IMR-90 (cell line): ENCODE measurements at places on chromosomes 6 and 20. TPM values are rescaled to one million over a fixed set of nuclear protein-coding genes. Genes with fewer than 3 reads are reported as not detected.

DNA sequence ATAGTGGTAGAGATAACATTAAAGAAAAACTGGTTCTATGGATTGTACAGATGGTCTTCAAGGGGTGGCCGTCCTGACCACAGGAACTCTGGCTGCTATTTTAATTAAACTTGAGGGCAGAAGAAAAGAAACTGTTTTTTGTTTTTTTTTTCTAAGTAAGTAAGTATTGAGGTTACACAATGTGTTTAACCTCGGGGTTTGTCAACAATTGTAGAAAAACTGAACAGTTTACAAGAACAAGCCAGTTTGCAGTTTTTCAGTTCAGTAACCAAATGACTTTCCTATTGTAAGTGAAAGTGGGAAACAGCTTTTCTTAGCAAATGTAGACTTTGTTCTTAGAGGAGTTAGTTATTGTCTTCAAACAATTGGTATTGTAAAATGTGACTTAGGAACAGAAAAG, 77.0 kb downstream of the PLCB1 start:
- no peak for DNase-seq

DNA sequence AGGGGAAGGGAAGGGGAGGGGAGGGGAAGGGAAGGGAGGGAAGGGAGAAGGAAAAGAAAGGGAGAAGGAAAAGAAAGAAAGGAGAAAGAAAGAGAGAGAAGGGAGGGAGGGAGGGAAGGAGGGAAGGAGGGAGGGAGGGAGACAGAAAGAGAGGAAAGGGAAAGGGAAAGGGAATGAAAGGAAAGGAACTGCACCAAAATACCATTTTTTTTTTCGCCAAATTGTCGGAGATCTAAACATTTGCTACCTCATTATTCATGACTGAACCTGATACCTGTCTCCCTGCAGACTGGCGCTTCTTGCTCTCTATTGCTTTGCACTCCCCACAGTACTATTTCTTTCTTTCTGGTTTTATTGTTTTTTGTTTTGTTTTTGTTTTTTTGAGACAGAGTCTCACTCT, 117.3 kb upstream of the LGSN start:
- DNase-seq, result no peak

C20orf202 gene
- total RNA-seq, result not detected in 2 replicates

- no peak for DNase-seq
Observed at GRCh38 chr6:139841794-139842215, 467.4 kb upstream of the CITED2 start.

DNA sequence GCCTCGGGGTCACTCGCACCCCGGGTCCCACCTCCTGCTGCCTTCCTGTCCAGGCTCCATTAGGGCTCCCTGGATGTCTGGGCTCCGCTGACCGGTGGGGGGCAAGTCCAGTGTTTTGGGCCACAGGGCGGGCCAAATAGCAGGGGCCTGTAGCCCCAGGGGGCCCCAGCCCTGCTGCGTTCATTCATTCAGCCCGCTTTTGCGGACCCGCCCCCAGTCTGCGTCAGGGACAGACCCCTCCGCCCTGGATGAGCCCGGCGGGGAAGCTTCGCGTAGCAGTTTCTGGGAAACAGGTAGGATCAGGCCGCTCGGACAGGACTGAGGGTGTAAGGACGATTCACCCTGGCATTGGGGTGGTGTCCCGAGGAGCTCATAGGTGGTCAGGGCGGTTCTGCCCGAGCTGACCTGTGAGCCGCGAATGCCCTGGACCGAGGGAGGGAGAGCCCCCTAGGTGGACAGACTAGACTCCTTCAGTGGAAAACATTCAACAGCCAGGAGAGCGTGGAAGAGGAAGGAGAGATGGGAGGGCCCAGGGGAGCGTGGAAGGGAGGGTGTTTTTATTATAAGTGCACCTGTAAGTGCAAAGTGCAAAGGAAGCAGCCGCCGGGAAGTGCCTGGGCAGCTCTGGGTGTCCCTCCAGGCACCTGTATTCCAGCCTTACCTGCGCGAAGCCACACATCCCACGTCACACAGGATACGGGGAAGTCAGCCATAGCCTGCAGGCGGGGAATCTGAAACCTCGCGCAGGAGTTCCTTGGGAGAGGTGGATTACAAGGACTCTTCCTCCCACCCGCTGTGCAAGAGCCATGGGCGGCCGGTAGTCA, 662 bp downstream of the ENTPD6 start:
- DNase-seq, result peak; percentile 5

GRCh38 chr6:4478098-4478497, 298.1 kb upstream of the CDYL start:
- no peak for DNase-seq

C6orf132 gene
- 0.72 and 1.1 TPM in 2 replicates for total RNA-seq

DNA sequence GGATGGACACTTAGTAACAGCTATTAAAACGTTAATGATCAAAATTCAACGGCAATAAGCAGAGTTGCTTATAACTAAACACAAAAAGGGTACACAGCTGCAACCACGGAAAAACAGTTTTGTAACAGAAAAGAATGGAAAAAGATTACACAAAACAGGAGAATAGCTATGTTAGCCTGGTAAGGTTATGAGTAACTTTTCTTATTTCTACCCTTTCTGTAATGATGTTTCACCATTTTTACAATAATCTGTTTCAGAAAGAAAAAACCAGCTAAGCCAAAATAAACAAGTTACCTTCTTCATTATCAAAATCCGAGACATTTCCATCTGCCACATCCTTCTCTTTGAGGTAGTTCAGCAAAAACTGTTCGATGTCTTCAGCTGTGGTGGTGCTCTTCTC, 27.4 kb downstream of the TTI1 start:
- DNase-seq, result no peak
